Thoracic aorta (tissue), 2 donors: ENCODE measurements at places on chromosomes 16 and 17. TPM values are rescaled to one million over a fixed set of nuclear protein-coding genes. Genes with fewer than 3 reads are reported as not detected.

FN3KRP gene
- 15.6 TPM for total RNA-seq

ZNF23 gene
- total RNA-seq, result 10.1 TPM

KRT33B gene
- total RNA-seq, result not detected

KRTAP4-9 gene
- total RNA-seq, result not detected

SEPTIN1 gene
- 3.0 TPM for total RNA-seq

ZNF830 gene
- total RNA-seq, result 5.1 TPM

KRTAP9-4 gene
- not detected for total RNA-seq

CLDN7 gene
- total RNA-seq, result not detected

ITGA3 gene
- total RNA-seq, result 197 TPM

RUNDC3A gene
- total RNA-seq, result not detected

KRTAP4-3 gene
- not detected for total RNA-seq

NPIPB2 gene
- 18.5 TPM for total RNA-seq

TBC1D3I gene
- not detected for total RNA-seq

KLHL10 gene
- total RNA-seq, result not detected

ANKRD13B gene
- total RNA-seq, result 11.5 TPM

BRIP1 gene
- total RNA-seq, result 0.14 TPM

IL17C gene
- 0.92 TPM for total RNA-seq
